ENCODE measurements at places on chromosomes 7 and 10. TPM values are rescaled to one million over a fixed set of nuclear protein-coding genes. Genes with fewer than 3 reads are reported as not detected.

GRCh38 chr7:101586906-101587677 lies 42.0 kb downstream of the MYL10 start:
- no peak for DNase-seq

DNA sequence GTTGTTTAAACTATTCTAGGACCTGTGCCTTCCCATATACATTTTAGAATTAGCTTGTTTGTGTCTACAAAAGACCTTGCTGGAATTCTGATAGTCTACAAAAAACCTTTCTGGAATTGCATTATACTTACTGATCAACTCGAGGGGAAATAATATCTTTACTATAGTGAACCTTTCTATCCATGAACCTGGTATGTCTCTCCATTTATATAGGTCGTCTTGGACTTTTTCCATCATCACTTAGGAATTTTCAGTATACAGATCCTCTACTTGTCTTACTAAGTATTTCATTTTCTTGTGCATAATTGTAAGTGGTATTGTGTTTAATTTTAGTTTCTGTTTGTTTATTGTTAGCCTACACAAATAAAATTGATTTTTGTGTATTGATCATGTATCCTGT lies 101.1 kb downstream of the WDFY4 start:
- no peak for DNase-seq

DNA sequence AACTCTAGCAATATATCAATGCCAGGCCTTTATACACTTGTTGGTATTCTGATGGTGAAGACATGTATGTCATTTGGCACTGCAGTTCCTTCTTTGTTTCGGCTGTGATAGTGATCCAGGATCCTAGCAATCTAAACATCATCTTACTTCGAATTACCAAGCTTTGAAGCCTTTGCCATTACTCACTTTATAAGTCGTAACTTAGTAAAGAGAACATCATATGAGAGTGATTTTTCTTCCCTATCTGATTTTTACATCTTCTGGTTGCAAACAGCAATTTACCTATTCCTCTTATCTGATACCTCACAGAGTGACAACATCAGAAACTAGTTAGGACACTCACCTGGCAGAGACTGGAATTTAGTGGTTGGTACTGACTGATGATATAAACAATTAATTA lies 7.6 kb upstream of the BPGM start:
- no peak for DNase-seq

SPACDR gene
- 0.11 TPM for total RNA-seq

ASAH2 gene
- total RNA-seq = 14.0 TPM

Data from PC-3 (cell line).